ENCODE measurements at places on chromosomes 11 and 22. TPM values are rescaled to one million over a fixed set of nuclear protein-coding genes. Genes with fewer than 3 reads are reported as not detected.

GRCh38 chr11:6305297-6305696 is 15.0 kb downstream of the CAVIN3 start:
- no peak for DNase-seq
- H3K27ac ChIP-seq: no peak overlapping the region
- H3K4me1 ChIP-seq: no peaks in the 10 kb centered on the region
- no peak overlapping the region for H3K4me3 ChIP-seq

- no peak overlapping the region for H3K27ac ChIP-seq
- no peak for DNase-seq
- H3K36me3 ChIP-seq: no peaks in the 10 kb centered on the region
- no peak overlapping the region for H3K4me3 ChIP-seq
These were observed 144.5 kb downstream of the SPON1 start for GRCh38 chr11:14107050-14107430.

DNA sequence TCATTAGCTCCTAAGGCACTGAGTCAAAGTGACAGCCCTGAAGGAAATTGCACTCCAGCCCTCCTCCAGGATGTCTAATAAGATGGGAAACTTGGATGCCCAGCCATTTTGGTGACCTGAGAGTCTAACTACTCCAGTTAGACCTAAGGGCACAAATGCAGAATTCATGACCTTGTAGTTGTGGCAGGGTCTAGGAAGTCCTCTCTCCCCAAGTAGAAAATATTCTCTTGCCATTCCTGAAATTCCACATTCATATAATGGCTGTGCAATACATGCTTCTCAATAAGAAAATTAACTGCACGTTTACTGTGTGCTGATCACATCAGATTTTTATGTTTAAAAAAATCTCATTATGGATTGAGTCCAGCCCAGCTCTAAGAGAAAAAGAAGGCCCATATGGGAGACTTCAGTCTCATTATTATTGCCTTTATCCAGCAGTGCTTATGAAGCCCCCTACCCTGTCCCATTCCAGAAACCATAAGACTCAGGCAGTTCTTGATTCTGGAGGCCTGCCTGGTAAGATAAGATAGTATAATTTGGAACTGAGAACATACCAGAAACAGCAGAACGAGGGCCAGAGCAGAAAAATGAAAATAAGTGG is 133.7 kb upstream of the LDLRAD3 start:
- no peak overlapping the region for H3K4me3 ChIP-seq
- H3K36me3 ChIP-seq: peaks cover 3% of the 10 kb centered on the region
- H3K4me1 ChIP-seq: no peaks in the 10 kb centered on the region
- no peak overlapping the region for H3K27ac ChIP-seq
- DNase-seq: no peak

DNA sequence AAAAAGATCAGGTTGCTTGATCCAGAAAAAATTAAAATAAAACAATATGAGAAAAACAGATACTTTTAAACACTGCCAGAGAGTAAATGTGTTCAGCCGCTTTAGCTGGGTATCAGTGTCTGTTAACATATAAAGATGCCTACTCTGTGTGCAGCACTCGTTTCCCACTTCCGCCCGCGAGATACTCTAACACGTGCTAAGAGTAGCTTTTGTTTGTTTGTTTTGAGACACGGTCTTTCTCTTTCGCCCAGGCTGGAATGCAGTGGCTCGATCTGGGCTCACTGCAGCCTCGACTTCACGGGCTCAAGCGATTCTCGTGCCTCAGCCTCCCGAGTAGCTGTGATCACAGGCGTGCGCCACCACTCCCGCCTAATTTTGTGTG is 531 bp upstream of the MEN1 start:
- H3K4me3 ChIP-seq: peak overlapping the region; percentile 89
- no peaks in the 10 kb centered on the region for H3K27me3 ChIP-seq
- H3K27ac ChIP-seq: peak overlapping the region; percentile 57
- H3K36me3 ChIP-seq: peaks cover 8% of the 10 kb centered on the region
- no peak for DNase-seq
- peaks cover 9% of the 10 kb centered on the region for H3K4me1 ChIP-seq

GRCh38 chr11:50070389-50070788 is 37.7 kb downstream of the OR4C45 start:
- H3K27me3 ChIP-seq: no peaks in the 10 kb centered on the region
- DNase-seq: no peak
- H3K4me1 ChIP-seq: no peaks in the 10 kb centered on the region
- H3K4me3 ChIP-seq: no peak overlapping the region
- no peaks in the 10 kb centered on the region for H3K36me3 ChIP-seq

DNA sequence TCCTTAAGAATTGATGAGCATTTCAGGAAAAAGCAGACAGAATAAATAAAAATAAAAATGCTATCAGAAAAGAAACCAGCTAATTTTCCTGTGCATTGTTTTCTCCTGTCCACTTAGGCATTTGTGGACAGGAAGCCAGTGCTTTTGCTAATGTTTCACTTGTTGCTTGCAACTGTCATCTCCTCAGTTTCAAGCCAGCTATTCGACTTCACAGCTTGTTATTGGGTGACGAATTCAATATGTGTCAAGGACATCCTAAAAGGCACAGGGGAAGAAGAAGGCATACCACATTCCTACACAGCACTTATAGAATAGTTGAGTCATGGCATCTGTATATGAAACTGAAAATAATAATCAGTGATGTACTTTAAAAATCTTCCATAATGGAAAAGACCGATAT is 530.6 kb upstream of the KIRREL3 start:
- H3K36me3 ChIP-seq: no peaks in the 10 kb centered on the region
- no peaks in the 10 kb centered on the region for H3K4me1 ChIP-seq
- H3K4me3 ChIP-seq: no peak overlapping the region
- DNase-seq: no peak

GRCh38 chr11:43504316-43504950 is 145.7 kb downstream of the TTC17 start:
- H3K36me3 ChIP-seq: no peaks in the 10 kb centered on the region
- no peak for DNase-seq

DNA sequence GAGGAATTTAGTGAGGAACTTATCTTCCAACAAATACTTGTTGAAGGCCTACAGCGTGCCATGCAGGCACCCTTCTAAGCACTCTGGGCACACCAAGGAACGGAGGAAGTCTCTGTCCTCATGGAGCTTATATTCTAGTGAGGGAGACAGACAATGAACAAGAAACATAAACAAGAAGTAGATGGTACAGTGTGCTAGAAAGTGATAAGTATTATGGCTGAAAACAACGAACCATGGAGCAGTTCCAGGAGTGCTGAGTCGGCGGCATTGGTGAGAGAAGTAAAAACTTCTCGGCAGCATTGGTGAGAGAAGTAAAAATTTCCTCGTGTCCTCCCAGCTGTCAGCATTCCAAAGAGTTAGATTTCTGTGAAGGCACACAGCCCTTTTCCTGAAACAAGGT is 53.2 kb downstream of the FAM76B start:
- H3K27me3 ChIP-seq: no peaks in the 10 kb centered on the region
- H3K4me3 ChIP-seq: peak overlapping the region; percentile 8
- peaks cover 39% of the 10 kb centered on the region for H3K4me1 ChIP-seq
- no peaks in the 10 kb centered on the region for H3K36me3 ChIP-seq

DNA sequence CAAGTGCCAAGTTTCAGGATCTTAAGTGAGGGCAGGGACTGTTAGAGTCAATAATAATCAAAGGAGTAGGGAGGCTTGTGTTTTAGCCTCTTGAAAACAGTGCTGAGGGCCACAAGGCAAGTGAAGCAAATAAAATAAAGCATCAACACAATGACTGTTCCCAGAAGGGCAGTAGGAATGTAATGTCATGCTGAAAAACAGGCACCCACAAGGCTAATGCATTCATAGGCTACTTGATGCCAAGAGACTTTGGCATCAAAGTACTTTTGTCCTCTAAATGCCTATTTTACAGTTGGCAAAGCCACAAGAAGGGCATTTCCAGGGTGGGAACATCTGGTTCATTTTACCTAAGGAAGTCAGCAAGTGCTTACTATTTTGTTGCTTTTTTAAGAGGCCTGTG is 22.9 kb downstream of the RAB39A start:
- DNase-seq: no peak
- H3K36me3 ChIP-seq: no peaks in the 10 kb centered on the region
- no peaks in the 10 kb centered on the region for H3K27me3 ChIP-seq
- H3K4me3 ChIP-seq: no peak overlapping the region
- H3K4me1 ChIP-seq: no peaks in the 10 kb centered on the region

- no peaks in the 10 kb centered on the region for H3K4me1 ChIP-seq
- H3K4me3 ChIP-seq: no peak overlapping the region
- DNase-seq: no peak
- no peak overlapping the region for H3K27ac ChIP-seq
These were observed 64.6 kb downstream of the FEZ1 start for GRCh38 chr11:125431481-125431880.

Gene OR56B4
- not detected for total RNA-seq

- DNase-seq: no peak
- no peak overlapping the region for H3K4me3 ChIP-seq
- no peaks in the 10 kb centered on the region for H3K4me1 ChIP-seq
- H3K36me3 ChIP-seq: no peaks in the 10 kb centered on the region
These were observed 59.8 kb downstream of the QSER1 start for GRCh38 chr11:32952421-32952820.

Gene TSSK2
- not detected for total RNA-seq
